ENCODE measurements at places on chromosomes 4 and X.
A peak's percentile ranks its signal among the peaks of the same experiment; 100 is the strongest.

DNA sequence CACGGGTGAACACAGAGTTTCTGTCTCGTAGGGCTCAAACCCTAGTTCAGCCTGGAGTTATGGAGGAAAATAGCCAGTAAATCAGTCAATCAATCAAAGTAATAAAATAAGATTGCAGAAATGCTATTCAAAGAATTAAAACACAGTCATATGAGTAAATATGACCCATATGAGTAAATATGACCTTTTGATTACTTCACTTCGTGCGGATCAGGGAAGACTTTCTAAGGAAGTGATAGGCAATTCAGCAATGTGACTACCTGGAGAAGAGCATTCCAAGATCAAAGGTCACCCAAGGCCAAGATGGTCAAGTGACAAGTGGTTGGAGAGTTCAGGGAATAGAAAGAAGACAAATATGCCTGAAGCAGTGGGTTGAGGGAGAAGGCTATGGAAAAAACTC lies 722.6 kb downstream of the ADGRL3 start:
- no peak for ATAC-seq

- ATAC-seq = no peak
Observed at GRCh38 chrX:34238896-34239295, 106.8 kb upstream of the FAM47A start.

- ATAC-seq = peak; percentile 58
Observed at GRCh38 chrX:149527705-149528104, 13.1 kb upstream of the EOLA1 start.

- peak; percentile 90 for ATAC-seq
Observed at GRCh38 chrX:100731441-100732281, at the start of gene SYTL4. SYTL4 (minus strand) TSS chrX:100732121; CDS start chrX:100702037, 30,084 bp downstream.

DNA sequence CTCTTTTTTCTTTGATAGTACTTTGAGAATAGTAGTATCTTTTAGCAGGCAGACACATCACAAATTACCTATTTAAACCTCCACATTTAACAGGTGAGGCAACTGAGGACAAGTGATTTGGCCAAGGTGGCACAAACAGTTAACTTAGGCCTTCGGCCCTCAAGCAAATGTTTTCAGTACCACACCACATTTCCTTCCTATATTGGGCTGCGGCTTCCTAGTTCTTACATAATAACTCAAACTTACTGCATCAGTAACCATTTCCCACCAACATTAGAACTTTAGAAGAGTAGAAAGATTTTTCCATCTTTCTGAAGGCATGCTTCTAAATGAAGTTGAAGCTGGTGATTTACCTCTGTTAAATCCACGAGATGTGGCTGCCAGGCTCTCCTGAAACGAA lies 63.2 kb upstream of the SLC4A4 start:
- no peak for ATAC-seq

DNA sequence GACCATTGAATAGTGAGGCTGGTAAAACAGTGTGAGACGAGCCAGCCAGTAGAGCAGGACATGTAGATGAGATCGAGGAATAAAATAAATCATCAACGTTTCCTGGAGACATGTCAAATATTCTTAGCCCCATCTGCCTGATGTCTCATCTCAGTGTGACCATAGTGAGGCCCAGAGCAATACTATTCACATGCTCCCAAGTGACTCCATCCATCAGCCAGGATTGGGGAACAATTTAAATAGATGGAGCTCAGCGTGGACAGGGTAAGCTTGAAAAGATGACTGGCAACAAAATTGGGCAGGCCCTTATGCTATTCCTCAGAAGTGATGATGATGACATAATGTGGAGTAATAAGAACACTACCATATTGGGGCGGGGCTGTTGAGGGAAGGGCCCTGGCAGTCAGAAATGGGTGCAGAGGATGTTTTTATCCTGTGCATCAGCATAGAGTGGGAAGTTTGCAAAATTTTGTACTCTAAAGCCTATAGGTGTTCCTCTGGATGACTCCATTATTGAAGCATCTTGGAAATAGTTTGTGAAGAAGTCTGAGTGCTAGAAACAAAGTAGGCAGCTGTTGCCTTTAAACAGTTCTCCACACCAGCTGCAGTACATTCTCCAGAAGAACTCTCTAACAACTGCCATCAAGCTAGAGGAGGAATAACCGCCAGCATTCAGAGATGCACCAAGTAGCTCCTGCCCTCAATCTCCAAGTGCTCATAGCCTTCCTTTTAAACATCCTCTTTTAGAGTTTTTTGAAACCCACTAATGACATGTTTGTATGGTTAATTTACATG lies 333.0 kb downstream of the DCHS2 start:
- no peak for ATAC-seq

All from SK-N-SH treated with all-trans-retinoic acid at 6 μM for 48 hours (cell line).